ENCODE measurements at places on chromosomes 6 and 20. TPM values are rescaled to one million over a fixed set of nuclear protein-coding genes. Genes with fewer than 3 reads are reported as not detected.
A peak's percentile ranks its signal among the peaks of the same experiment; 100 is the strongest.

The ESR1 gene
- total RNA-seq, result not detected

The NRSN1 gene
- not detected for total RNA-seq

DNA sequence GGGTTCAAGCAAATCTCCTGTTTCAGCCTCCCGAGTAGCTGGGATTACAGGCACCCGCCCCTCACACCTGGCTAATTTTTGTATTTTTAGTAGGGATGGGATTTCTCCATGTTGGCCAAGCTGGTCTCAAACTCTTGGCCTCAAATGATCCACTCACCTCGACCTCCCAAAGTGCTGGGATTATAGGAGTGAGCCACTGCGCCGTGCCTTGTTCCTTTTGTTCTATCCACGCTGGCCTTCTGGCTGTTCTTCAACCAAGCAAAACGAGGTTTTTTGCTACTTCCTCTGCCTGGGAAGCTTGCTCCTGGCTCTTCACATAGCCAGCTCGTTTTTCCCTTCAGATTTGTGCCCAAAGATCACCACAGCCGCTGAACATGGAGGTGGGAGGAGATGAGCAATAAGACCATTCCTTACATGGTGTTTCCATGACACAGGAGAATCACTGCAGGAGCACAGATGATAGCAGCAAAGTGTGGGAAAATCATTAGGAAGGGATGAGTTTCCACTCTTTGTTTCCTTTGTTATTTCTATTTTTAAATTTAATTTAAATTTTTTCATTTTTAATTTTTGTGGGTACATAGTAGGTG lies 201.0 kb upstream of the ZNF217 start:
- H3K27ac ChIP-seq, result no peak overlapping the region
- peaks cover 12% of the 10 kb centered on the region for H3K4me1 ChIP-seq
- no peak overlapping the region for H3K4me3 ChIP-seq
- H3K36me3 ChIP-seq, result no peaks in the 10 kb centered on the region
- no peak for DNase-seq

- no peaks in the 10 kb centered on the region for H3K27me3 ChIP-seq
- no peak overlapping the region for H3K27ac ChIP-seq
- H3K36me3 ChIP-seq, result no peaks in the 10 kb centered on the region
- no peaks in the 10 kb centered on the region for H3K4me1 ChIP-seq
- no peak for DNase-seq
Observed at GRCh38 chr6:22231616-22232015, 65.2 kb downstream of the PRL start.

The MUCL3 gene
- not detected for total RNA-seq

GRCh38 chr20:53939572-53940359 lies 130.6 kb downstream of the BCAS1 start:
- H3K27me3 ChIP-seq, result peaks cover 6% of the 10 kb centered on the region
- H3K4me1 ChIP-seq, result peaks cover 30% of the 10 kb centered on the region
- H3K36me3 ChIP-seq, result no peaks in the 10 kb centered on the region

DNA sequence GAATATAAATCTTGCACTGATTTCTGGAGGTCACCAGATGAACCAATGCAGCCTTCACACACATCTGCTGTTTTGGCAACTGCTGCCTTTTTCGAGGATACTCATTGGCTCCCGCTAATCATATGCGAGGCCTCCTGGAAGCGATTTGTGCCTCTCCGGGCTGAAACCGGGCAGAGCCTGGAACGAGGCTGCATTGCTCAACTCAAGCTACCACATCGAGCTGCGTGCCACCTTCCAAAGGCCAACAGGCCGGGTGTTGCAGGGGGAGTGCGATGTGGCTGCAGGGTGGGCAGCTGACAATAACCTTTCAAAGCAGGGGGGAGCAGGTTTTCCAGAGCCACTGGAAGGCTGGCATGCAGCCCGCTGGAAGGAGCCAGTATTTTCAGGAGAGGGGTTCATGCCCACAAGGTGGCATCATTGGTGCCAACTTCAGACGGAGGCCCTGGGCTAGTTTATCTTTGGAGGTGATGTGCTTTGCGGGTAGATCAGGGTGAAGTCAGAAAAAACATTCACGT lies 122.6 kb upstream of the IFNGR1 start:
- peaks cover 14% of the 10 kb centered on the region for H3K27me3 ChIP-seq
- H3K4me3 ChIP-seq, result no peak overlapping the region
- no peaks in the 10 kb centered on the region for H3K36me3 ChIP-seq
- no peak overlapping the region for H3K27ac ChIP-seq

GRCh38 chr6:35158520-35158919 lies 17.4 kb upstream of the TCP11 start:
- no peaks in the 10 kb centered on the region for H3K36me3 ChIP-seq
- H3K27me3 ChIP-seq, result peaks cover 19% of the 10 kb centered on the region
- no peak overlapping the region for H3K27ac ChIP-seq
- H3K4me1 ChIP-seq, result no peaks in the 10 kb centered on the region

DNA sequence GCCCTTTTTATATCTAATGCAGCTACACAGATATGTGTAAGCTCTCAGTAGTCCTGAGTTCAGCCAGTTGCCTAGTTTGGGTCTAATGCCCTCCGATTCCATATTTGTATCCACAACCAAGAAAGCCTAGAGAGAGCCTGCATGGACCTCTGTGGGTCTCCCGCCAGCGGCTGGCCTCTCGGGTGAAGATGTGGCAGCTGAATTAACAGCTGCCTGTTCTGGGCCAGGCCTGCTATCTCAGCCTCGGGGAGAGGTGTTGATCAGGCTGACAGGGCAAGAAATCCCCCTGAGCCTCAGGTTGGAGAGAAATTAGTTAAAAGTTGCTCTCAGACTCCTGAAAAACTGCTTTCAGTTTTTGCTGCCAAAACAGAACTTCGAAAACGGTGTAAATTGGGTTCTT lies 19.8 kb downstream of the PTK7 start:
- H3K4me3 ChIP-seq, result no peak overlapping the region
- H3K27me3 ChIP-seq, result no peaks in the 10 kb centered on the region
- DNase-seq, result no peak
- H3K36me3 ChIP-seq, result peaks cover 3% of the 10 kb centered on the region

The GABRR1 gene
- total RNA-seq, result not detected

- peaks cover 9% of the 10 kb centered on the region for H3K4me1 ChIP-seq
- H3K27me3 ChIP-seq, result no peaks in the 10 kb centered on the region
- DNase-seq, result no peak
- no peak overlapping the region for H3K4me3 ChIP-seq
- no peaks in the 10 kb centered on the region for H3K36me3 ChIP-seq
- H3K27ac ChIP-seq, result no peak overlapping the region
Observed at GRCh38 chr6:142714951-142715785, 229.8 kb downstream of the HIVEP2 start.

The ZNF512B gene
- 50.5 TPM for total RNA-seq

GRCh38 chr6:131877999-131878789 lies 70.4 kb downstream of the ENPP1 start:
- DNase-seq, result no peak
- H3K27me3 ChIP-seq, result no peaks in the 10 kb centered on the region
- H3K27ac ChIP-seq, result no peak overlapping the region
- no peak overlapping the region for H3K4me3 ChIP-seq

- H3K27ac ChIP-seq, result no peak overlapping the region
- peaks cover 6% of the 10 kb centered on the region for H3K4me1 ChIP-seq
- DNase-seq, result no peak
- H3K36me3 ChIP-seq, result no peaks in the 10 kb centered on the region
- H3K27me3 ChIP-seq, result peaks cover 14% of the 10 kb centered on the region
Observed at GRCh38 chr6:169343886-169344749, 90.5 kb upstream of the THBS2 start.

DNA sequence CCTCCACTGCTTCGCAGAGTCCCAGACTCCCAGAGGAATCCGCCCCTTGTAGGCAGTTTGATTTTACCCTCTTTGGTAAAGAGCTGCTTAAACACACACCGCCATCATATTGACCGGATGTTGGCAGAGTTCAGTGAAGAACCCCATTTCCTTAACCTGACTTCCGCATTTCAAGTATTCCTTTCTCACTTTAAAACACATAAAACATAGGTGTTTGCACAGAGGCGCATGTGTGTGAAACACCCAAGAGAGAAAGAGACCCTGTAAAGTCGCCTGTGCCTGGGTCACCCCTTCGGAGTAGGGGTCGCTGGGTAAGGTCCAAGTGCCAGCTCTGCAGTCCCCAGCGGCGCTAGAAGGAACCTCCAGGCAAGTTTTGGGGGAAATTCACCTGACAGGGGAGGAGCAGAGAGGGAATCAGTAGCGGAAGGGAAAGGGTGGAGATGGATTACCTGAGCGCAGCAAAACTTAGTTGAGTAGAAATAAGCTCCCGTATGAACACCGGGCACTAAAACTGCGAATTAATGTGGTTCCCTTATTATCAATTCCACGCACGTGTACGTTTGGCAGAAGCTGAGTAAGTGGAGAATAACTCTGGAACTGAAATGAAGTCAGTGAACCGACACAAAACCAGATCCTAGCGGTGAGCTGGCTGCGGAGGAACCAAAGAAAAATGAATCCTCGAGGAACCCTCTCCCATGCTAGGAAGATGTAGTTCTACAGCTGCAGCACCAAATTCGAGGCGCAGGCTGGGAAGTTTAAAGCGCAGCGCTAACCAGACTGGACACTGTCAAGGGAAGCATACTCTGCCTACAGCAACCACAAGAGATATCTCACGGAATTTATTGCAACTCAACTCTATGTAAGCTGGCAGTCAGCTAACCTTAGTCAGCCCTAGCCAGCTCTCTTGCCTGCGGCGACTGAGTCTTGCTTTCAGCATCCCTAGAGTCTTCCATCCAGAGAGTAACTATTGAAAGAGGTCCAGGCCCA lies 3.5 kb upstream of the HTR1B start:
- no peaks in the 10 kb centered on the region for H3K36me3 ChIP-seq
- H3K4me3 ChIP-seq, result peak overlapping the region; percentile 85
- peaks cover 10% of the 10 kb centered on the region for H3K4me1 ChIP-seq
- no peak for DNase-seq
- H3K27ac ChIP-seq, result no peak overlapping the region

DNA sequence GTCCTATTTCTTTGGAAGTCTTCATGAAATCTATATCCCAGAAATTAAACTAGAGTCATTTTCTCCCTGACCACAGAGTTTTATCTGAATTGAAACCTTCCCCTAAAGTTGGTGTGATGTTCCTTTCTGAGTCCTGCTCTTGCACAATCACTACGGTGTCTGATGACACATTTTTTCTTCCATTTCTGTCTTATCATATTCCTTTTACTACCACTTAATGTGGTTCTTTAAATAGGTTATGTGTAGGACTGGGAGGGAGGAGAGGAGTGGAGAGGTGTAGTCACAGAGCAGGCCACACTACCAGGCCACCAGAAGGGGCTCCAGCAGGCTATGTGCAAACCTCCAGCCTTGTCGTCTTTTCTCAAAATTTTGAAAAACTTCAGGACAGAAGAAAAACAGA lies 39.7 kb upstream of the ATXN1 start:
- peaks cover 24% of the 10 kb centered on the region for H3K4me1 ChIP-seq
- H3K27ac ChIP-seq, result no peak overlapping the region
- H3K36me3 ChIP-seq, result no peaks in the 10 kb centered on the region

DNA sequence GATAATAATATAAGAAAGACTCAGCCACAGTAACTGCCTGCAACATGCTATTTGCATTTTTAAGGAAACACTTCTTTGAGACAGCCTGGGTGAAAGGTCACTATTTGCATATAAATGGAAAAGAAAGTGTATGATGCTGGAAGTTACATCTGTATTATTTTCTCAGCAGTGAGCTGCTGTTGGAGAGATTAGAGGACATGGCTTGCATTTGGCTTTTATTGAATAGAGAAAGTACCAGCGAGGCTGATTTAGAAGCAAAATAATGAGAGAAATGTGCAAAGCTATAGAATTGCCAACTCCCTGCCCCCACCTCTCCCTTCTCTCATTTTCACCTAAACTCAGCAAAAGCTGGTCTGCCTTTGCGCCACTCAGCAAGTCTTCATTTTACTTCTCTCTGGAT lies 12.7 kb downstream of the MYT1 start:
- H3K27me3 ChIP-seq, result peaks cover 23% of the 10 kb centered on the region
- no peaks in the 10 kb centered on the region for H3K36me3 ChIP-seq
- peaks cover 6% of the 10 kb centered on the region for H3K4me1 ChIP-seq
- no peak overlapping the region for H3K27ac ChIP-seq
- H3K4me3 ChIP-seq, result no peak overlapping the region

The FGD2 gene
- total RNA-seq, result not detected

The ZBTB46 gene
- 31.2 TPM for total RNA-seq

DNA sequence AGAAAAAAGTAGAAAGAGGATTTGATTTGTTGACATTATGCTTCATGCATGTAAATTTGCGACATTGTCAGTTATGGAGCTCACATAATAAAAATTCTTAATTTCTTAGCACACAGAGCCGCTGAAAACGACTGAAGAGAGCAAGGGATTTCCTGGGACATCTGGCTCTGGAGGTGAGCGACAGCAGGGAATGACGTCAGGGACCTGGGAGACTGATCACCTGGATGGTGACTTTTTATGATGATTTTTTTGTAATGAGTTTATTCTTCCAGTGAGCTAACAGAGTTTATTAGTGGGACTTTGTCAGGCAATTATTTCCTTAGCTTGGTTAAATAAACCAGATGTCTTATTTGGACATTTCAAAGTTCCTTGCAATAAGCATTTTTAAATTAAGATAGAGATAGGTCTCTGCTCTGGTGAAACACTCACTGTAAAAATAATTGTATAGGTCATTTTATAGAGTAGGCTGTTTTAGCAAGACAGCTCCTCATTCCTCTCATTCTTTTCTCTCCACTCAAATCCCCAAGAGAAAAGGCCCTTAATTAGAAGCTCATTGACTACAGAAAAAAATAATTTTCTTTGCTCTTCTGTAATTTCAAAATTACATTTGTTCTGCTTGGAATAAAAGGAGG lies 19.4 kb downstream of the TMEM200A start:
- H3K27me3 ChIP-seq, result no peaks in the 10 kb centered on the region
- DNase-seq, result no peak
- no peak overlapping the region for H3K4me3 ChIP-seq
- no peaks in the 10 kb centered on the region for H3K36me3 ChIP-seq

- H3K4me3 ChIP-seq, result no peak overlapping the region
- no peak overlapping the region for H3K27ac ChIP-seq
- H3K4me1 ChIP-seq, result no peaks in the 10 kb centered on the region
- peaks cover 15% of the 10 kb centered on the region for H3K27me3 ChIP-seq
Observed at GRCh38 chr20:24157213-24157612, 168.6 kb upstream of the GGTLC1 start.

The ISM1 gene
- 0.36 TPM for total RNA-seq
